ENCODE measurements at places on chromosomes 5 and 9. TPM values are rescaled to one million over a fixed set of nuclear protein-coding genes. Genes with fewer than 3 reads are reported as not detected.

Gene FGD3
- total RNA-seq: 6.7 TPM

Gene PHF24
- 0.66 TPM for total RNA-seq

GRCh38 chr5:148626081-148626613, 28.2 kb downstream of the HTR4 start:
- H3K27ac ChIP-seq: no peak overlapping the region
- H3K36me3 ChIP-seq: no peaks in the 10 kb centered on the region
- DNase-seq: no peak
- no peak overlapping the region for H3K4me3 ChIP-seq

DNA sequence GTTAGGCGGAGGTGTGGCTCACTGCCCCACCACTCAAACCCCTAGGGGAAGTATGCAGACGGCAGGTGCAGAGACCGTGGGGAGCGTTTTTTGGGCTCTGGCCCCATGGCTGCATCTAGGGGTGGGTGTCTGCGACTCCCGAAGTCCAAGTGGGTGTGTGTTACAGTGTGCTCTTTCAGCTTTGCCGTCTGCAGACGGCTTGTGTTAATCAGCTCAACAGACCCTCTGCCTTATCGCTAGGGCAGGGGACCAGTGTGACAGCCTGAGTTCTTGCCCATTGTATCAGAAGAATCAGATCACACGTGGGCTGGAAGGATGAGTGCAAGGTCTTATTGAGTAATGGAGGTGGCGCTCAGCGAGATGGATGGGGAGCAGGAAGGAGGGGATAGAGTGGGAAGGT, 162.8 kb downstream of the ENC1 start:
- H3K4me3 ChIP-seq: no peak overlapping the region
- H3K27me3 ChIP-seq: no peaks in the 10 kb centered on the region
- DNase-seq: no peak
- H3K27ac ChIP-seq: no peak overlapping the region
- H3K4me1 ChIP-seq: no peaks in the 10 kb centered on the region
- no peaks in the 10 kb centered on the region for H3K36me3 ChIP-seq

DNA sequence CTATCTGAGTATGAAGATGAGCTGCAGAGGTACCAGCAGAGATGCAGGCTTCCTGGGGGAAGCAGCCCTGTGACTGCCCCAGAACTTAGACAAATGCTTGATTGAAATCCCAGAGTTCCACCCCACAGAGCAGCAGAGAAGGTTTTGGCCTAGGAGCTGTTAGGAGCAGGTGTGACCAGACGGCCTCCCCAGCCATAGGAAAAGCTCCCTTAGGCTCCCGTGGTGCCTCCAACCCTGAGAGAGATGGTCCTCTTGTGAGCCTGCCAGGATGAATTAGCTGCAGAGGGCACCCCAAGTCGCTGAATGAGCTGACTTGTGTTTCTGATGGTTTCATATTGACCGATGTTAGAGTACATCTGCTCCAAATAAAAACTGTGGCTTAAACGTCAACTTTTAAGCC, 22.1 kb downstream of the NTRK2 start:
- H3K27me3 ChIP-seq: no peaks in the 10 kb centered on the region
- DNase-seq: no peak
- H3K4me3 ChIP-seq: no peak overlapping the region
- peaks cover 6% of the 10 kb centered on the region for H3K4me1 ChIP-seq

DNA sequence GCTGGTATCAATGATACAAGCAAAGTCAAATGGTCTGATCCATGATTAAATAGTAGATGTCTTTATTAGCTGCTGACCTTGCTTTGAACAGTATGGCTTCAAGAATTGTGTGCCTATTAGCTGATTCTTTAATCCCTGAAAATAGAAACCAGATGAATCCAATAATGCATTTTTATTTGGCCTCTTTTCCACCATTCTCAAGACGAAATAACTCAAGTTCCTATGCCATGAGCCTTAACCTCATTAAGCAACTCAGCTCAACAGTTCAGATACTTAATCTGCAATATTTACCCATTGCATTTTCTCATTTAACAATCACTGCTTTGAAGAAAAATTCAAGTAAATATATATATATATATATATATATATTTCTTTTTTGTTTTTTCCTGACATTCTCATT, 588.6 kb upstream of the MEF2C start:
- DNase-seq: no peak
- no peaks in the 10 kb centered on the region for H3K27me3 ChIP-seq
- H3K36me3 ChIP-seq: no peaks in the 10 kb centered on the region

DNA sequence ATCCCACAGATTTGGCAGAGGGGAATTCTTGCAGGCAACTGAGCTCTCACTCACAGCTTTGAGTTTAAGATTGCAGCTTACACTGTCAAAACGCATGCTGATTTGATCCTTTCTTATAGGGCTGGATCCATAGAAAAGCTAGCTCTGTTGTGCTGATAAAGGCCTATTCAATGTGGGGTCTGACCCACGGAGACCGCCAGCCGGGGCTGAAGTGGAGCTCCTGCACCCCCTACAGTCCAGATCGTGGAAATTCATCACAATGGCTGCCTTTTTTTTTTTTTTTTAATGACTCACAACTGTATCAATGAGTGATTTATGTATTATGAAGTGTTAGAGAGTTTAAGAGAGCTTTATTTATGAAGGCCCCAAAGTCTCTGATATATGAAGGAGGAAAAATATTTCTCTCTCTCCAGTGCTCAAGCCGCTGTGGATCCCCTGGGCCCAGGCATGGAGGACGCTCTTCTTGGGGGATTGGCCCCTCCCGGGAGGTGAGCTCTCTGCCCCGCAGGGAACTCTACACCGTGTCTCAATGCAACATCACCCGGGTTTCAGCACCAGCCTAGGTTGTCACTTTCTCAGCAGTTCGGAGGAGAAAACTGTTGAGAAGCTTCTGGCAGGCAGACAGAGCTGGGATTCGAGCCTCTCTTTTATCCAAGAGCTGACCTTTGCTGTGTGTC, 700.2 kb downstream of the IRX1 start:
- H3K27ac ChIP-seq: no peak overlapping the region
- H3K4me1 ChIP-seq: no peaks in the 10 kb centered on the region
- no peaks in the 10 kb centered on the region for H3K36me3 ChIP-seq
- no peaks in the 10 kb centered on the region for H3K27me3 ChIP-seq
- no peak overlapping the region for H3K4me3 ChIP-seq

GRCh38 chr5:14028938-14029584, 84.6 kb upstream of the DNAH5 start:
- H3K27ac ChIP-seq: no peak overlapping the region
- H3K36me3 ChIP-seq: no peaks in the 10 kb centered on the region
- H3K4me3 ChIP-seq: no peak overlapping the region
- no peak for DNase-seq
- H3K27me3 ChIP-seq: no peaks in the 10 kb centered on the region

DNA sequence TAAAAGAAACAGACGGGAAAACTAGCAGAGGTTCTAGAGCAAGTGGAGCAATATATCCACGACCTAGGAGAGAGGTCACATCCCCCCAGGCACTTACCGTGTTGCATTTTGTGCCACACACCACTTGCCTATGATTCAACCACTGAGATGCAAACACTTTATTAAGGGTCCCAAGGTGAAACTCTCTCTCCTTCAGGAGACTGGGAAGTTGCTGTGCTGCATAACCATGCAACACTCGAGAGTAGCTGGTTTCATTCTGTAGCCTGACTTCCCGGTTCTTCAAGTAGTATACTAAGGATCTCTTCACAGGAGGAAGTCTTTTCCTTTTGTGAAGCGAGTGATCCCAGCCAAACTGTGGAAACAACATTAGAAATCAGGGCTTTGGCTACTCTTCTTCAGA, 1.6 kb downstream of the DCAF12 start:
- DNase-seq: no peak
- peaks cover 22% of the 10 kb centered on the region for H3K4me1 ChIP-seq
- no peaks in the 10 kb centered on the region for H3K27me3 ChIP-seq

GRCh38 chr5:98099448-98100105, 673.9 kb upstream of the RGMB start:
- H3K4me1 ChIP-seq: no peaks in the 10 kb centered on the region
- DNase-seq: no peak
- no peaks in the 10 kb centered on the region for H3K27me3 ChIP-seq
- no peak overlapping the region for H3K4me3 ChIP-seq
- H3K27ac ChIP-seq: no peak overlapping the region
- H3K36me3 ChIP-seq: no peaks in the 10 kb centered on the region

Gene MYMK
- not detected for total RNA-seq

- H3K27me3 ChIP-seq: no peaks in the 10 kb centered on the region
- no peak overlapping the region for H3K4me3 ChIP-seq
- no peaks in the 10 kb centered on the region for H3K36me3 ChIP-seq
- no peak for DNase-seq
- no peak overlapping the region for H3K27ac ChIP-seq
These were observed 183.1 kb downstream of the GAS1 start for GRCh38 chr9:86764221-86764624.

DNA sequence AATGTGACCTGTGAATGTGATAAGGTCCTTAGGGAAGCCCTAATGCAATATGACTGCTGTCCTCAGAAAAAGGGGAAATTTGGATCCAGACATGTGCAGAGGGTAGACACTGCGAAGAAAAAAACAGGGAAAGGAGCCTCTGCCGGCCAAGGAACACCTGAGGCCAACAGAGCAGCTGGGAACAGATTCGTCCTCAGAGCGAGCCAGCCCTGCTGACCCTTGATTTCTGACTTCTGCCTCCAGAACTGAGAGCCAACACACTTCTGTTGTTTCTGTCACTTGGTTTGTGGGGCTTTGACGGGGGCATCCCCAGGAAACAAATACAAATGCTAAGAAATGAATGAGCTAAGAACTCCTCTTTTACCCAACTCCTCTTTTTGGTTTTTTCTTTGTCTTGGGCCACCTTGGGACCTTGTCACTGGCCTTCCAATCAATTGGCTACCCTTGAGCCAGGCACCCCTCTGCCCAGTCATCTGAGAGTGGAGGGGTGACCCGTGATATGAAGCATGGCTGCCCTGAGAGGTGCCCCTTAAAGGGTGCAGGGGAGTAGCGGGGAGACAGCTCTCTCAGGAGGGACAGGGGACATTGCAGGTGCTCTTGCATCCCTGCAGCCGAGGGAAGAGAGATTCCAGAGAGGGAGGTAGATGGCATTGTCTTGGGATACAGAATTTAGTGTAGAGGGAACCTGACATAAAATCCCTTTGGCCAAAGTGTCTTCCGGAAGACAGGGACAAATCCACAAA, 16.9 kb downstream of the TMOD1 start:
- no peaks in the 10 kb centered on the region for H3K4me1 ChIP-seq
- H3K36me3 ChIP-seq: no peaks in the 10 kb centered on the region
- H3K27ac ChIP-seq: peak overlapping the region; percentile 64
- H3K4me3 ChIP-seq: no peak overlapping the region

Gene NUTM2G
- not detected for total RNA-seq

GRCh38 chr9:124248960-124249359, 8.8 kb upstream of the NEK6 start:
- no peaks in the 10 kb centered on the region for H3K27me3 ChIP-seq
- H3K27ac ChIP-seq: no peak overlapping the region
- H3K36me3 ChIP-seq: no peaks in the 10 kb centered on the region
- H3K4me1 ChIP-seq: no peaks in the 10 kb centered on the region

Gene PCDHA5
- 0.42 TPM for total RNA-seq

GRCh38 chr5:175219366-175219765, 224.6 kb downstream of the DRD1 start:
- H3K4me1 ChIP-seq: no peaks in the 10 kb centered on the region
- no peak overlapping the region for H3K27ac ChIP-seq
- no peaks in the 10 kb centered on the region for H3K36me3 ChIP-seq
- H3K27me3 ChIP-seq: no peaks in the 10 kb centered on the region

Gene GRIN1
- total RNA-seq: not detected

- H3K4me3 ChIP-seq: no peak overlapping the region
- H3K27me3 ChIP-seq: no peaks in the 10 kb centered on the region
- H3K36me3 ChIP-seq: no peaks in the 10 kb centered on the region
- H3K4me1 ChIP-seq: no peaks in the 10 kb centered on the region
These were observed 9.5 kb downstream of the FGF18 start for GRCh38 chr5:171428809-171429542.

- DNase-seq: no peak
- no peaks in the 10 kb centered on the region for H3K27me3 ChIP-seq
- H3K27ac ChIP-seq: no peak overlapping the region
- no peak overlapping the region for H3K4me3 ChIP-seq
These were observed 286.7 kb upstream of the IL12B start for GRCh38 chr5:159616952-159617351.

GRCh38 chr9:134204991-134205578, 40.7 kb upstream of the RNU6ATAC start:
- DNase-seq: no peak
- H3K4me1 ChIP-seq: peaks cover 11% of the 10 kb centered on the region
- H3K36me3 ChIP-seq: no peaks in the 10 kb centered on the region
- no peaks in the 10 kb centered on the region for H3K27me3 ChIP-seq
- no peak overlapping the region for H3K4me3 ChIP-seq
- peak overlapping the region; percentile 77 for H3K27ac ChIP-seq
